ENCODE measurements at places on chromosomes 5 and 9.

GRCh38 chr5:76867827-76868693 lies 18.2 kb downstream of the S100Z start:
- DNase-seq, result peak; percentile 34

DNA sequence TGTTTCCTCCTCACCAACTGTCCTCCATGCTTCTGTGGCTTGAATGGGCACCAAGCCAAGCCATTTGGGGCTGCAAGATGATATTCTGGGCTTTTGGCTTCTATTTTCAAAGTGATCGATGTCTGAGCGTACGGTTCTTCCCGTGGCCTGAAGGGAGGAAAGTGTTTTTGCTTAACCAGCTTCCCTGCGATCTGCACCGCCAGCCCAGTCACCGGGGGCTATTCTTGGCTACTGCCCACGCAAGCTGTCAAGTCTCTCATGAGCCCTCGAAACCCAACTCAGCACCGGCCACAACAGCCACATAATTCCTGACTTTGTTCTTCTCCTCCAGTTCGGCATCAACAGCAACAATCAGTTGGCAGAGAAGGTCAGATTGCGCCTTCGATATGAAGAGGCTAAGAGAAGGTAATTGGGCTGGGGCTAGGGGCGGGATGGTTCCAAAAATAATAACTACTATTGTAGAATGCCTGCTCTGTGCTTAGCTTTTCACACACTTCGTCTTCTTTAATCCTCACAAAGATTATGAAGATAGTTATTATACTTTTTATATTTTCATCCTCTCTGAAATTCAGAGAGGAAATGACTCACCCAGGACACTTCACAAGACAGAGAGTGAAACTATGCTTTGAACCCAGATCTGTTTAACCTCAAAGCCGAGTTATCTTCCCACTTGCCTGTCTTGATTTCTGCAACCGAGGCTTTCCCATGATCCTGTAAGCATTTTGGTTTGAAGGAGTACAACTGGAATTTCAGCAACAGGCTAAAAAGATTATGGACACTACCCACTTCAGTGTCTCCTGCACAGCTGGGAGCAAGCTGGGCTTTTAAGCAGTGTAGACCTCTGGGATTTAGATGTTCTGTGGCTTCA lies 76.4 kb upstream of the RARS1 start:
- peak; percentile 54 for DNase-seq

GRCh38 chr9:27338527-27338903 lies 41.6 kb upstream of the EQTN start:
- no peak for DNase-seq

- no peak for DNase-seq
Measured at GRCh38 chr9:13627502-13627901, 348.0 kb upstream of the MPDZ start.

DNA sequence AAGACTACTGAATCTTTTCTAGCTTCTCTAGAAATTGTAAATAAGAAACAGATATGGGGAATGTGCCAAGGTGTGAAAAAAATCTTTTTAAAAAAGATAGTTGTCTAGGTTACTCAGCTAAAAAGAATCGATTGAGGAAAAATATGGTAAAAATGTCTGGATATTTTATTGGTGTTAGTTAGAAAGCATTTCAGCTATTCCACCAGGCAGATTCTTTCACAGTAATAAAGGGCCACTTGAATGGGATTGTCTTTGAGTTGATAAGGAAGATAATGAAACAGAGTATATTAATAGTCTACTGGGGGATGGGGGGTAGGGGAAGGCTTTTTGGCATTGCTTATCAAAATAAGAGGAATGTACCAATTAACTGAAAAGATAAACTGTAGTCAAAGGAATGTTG lies 51.9 kb downstream of the SLIT3 start:
- DNase-seq, result no peak

- DNase-seq, result no peak
Measured at GRCh38 chr5:72606525-72606924, 99.3 kb upstream of the ZNF366 start.

DNA sequence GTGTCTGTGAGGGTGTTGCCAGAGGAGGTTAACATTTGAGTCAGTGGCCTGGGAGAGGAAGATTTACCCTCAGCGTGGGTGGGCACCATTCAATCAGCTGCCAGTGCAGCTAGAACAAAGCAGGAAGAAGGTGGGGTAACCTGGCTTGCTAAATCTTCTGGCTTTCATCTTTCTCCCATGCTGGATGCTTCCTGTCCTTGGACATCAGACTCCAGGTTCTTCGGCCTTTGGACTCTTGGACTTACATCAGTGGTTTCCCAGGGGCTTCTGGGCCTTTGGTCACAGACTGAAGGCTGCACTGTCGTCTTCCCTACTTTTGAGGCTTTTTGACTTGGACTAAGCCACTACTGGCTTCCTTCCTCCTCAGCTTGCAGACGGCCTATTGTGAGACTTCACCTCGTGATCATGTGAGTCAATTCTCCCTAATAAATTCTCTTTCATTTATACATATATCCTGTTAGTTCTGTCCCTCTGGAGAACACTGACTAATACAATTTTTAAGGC lies 38.1 kb downstream of the PBX3 start:
- no peak for DNase-seq

DNA sequence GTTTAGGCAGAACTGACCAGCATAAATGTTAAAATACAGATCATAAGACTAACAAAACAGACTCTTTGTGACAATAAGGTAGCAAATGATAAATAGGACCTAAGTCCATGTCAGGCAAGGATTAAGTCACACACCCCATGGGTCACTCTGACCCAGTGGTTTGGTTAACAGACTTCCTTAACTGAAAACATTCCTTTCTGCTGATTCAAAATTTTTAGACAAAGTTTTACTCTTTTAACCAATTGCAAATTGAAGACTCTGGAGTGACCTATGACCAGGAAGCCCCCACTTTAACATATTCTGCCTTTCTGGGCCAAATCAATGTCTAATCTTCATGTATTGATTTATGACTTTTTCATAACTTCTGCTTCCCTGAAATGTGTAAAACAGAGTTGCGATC lies 4.9 kb upstream of the NXNL2 start:
- peak; percentile 72 for DNase-seq

DNA sequence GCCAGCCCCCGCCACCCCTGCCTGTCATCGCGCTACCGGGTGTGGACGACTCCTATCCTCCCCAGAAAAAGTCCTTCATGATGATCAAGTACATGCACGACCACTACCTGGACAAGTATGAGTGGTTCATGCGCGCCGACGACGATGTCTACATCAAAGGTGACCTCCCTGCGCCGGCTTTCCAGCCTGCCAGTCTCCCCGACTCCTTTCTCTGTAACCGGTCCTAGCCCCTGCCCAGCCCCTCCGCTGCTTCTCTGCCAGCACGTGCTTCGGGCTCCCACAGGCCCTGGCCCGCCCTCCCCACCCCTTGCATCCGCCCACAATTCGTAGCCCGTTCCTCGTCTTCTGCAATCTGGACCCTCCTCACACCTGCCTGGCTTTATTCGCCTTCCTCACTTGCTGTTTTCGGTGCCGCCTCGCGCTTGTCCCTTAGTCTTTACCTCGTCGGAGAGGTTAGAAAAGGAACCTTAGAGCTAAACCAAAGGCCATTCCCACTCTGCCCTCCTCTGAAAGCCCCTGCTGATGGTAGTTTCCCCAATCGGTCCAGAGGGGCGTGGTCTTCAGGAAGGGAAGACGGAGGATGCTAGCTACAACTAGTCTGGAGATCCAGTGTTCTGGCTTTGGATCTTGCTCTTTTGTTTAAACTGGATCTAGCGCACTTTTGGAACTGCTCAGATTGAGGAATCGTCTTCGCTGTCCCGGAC lies 1.4 kb downstream of the CHSY3 start:
- peak; percentile 3 for DNase-seq

DNA sequence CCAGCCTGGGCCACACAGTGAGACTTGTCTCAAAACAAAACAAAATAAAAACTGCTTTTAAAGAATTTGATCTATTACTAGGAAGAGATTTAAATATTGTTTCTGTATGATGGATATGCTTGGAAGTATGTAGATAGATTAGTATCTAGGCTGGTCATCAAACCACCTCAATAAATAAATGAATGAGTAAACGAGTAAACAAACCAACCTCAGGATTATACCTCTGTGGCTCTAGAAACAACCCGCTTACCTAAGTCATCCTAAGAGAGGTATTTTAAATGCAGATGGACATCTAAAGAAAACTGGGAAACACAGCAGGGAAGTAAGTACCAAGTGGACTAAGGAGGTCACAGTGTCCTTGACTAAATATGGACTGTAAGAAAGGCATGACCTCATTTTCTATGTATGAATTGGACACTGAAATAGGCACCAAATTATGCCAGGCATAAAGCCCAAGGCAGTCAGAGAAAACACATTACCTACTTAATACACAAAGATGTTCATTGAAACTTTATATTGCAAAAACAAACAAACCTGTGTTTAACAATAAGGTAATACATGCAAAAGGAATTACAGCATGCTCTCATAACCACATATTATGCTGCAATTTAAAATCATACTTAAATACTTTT lies 7.3 kb downstream of the ANKH start:
- no peak for DNase-seq

- no peak for DNase-seq
Measured at GRCh38 chr5:135887881-135888614, 7.6 kb downstream of the IL9 start.

GRCh38 chr5:6505416-6505755 lies 56.7 kb downstream of the UBE2QL1 start:
- DNase-seq, result no peak

DNA sequence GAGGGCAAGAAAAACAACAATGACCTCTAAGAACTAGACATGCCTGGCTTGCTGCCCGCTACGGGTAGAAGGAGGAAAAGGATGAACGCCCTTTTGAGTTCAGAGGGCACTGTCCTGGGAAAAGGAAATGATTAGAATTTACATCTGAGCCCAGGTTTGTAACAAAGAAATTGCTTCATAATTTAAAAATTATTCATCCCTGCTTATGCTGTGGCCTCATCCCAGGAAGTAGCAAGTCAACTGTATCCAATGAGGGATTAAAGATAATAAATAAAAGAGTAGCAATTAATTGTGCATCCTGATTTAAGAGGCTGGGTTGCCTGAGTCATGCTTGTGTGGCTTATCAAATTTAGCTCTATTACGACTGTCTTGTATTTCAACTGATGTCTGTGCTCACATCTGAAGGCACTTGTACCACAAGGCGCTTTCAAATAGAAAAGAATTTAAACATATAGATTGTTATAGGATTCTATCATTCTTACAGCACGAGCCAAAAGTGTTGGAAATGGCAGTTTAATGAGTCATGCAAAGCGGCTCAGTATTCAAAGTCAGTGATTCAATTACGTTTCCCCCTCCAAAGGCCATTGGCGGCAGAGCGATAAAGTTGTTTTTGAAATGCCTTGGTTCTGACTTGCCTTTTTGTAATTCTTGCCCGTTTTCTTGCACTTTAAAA lies 40.0 kb upstream of the DMRT1 start:
- peak; percentile 68 for DNase-seq

DNA sequence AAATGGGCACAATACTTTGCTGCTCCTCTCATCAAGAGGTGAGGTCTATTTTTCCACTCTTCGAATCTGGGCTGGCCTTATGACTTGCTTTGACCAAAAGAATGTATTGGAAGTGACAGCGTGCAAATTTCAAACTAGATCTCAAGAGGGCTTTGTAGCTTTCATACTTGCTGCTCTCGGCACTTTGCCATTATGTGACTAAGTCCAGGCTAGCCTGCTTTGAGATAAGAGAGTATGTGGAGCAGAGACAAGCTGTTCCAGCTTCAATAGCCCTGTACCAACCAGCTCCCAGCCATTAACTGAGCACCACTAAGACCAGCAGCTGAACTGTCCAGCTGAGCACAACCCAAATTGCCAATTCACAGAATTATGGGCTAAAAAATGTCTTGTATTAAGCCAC lies 124.6 kb downstream of the ACER2 start:
- DNase-seq, result no peak

GRCh38 chr5:175484322-175484721 lies 6.0 kb downstream of the SFXN1 start:
- DNase-seq, result no peak

DNA sequence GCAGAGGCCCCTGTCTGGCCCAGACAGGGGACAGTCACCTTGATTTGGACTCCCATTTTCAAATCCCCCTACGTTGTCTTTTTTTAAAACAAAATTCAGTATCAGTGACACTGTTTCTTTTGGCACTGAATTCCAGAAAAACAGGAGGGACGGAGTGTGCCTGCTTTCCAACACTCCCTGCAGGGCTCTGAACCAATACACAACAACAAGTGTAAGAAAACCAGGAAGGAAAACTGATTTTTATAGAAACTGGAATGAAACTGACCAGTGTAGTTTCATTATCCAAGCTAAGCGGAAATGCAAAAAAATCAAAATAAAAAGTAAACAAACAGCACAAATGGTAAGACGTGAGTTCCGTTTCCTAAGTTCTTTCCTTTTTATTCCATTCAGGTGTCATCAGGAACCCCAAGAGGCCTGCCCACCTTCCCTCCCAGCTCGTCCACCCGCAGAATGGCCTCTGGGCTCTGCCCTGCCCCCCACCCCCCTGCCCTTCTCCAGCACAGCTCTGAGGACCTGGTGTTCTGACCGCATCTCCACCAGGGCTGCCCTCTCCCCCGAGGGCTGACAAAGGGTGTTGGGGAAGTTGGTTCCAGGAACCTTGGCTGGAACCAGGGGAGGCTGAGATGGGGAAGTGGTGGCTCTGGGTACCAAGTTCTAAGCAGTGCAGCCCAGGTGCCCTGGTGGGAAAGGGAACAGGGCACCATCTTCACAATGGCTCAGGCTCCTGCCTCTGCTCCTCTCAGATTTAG lies 73.6 kb downstream of the PSD2 start:
- no peak for DNase-seq

DNA sequence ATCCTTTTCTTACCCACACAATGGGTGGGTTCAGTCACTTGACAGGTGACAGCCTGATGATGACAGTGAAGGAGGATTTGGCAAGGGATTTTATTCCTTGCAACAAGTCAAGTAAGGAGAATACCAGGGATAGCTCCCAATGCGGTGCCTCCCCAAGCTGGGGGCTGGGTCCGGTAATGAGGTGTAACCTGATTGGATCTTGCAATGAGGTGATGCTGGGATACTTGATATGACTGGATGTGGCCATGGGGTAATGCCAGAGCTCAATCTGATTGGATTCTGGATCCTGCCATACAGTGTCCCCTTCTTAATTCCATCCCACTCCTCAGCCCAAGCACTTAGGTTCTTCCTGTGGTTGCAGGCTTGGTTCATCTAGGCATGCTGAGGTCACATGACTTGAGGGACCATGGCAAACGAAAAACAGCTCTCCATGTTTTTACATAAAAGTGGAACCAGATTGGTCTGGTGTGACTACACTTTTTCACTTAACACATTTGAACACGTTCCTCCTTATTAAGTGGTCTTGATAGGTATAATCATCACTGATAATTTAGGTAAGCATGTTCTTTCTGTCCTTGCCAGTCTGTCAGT lies 181.1 kb downstream of the PDZD2 start:
- DNase-seq, result no peak

All from HS-5 (cell line).